ENCODE measurements at places on chromosomes 4 and X. TPM values are rescaled to one million over a fixed set of nuclear protein-coding genes. Genes with fewer than 3 reads are reported as not detected.

The OPRPN gene
- total RNA-seq = not detected

The GRIA2 gene
- total RNA-seq = not detected

The LNX1 gene
- total RNA-seq = not detected

The TKTL1 gene
- total RNA-seq = not detected

The RNF128 gene
- not detected for total RNA-seq

The NLGN4X gene
- not detected for total RNA-seq

The NRK gene
- not detected for total RNA-seq

The SLC34A2 gene
- total RNA-seq = not detected

The FRMPD3 gene
- 0.10 TPM for total RNA-seq

The COL25A1 gene
- not detected for total RNA-seq

The FDCSP gene
- not detected for total RNA-seq

The SPARCL1 gene
- total RNA-seq = not detected

The NDST4 gene
- total RNA-seq = not detected

The MAGEE2 gene
- not detected for total RNA-seq

The SLC6A14 gene
- not detected for total RNA-seq

The NAA11 gene
- total RNA-seq = not detected

The MUC7 gene
- not detected for total RNA-seq

The WAS gene
- not detected for total RNA-seq

The STATH gene
- not detected for total RNA-seq

The PRR32 gene
- total RNA-seq = not detected

The DCAF8L2 gene
- total RNA-seq = not detected

The FANCB gene
- 3.4 TPM for total RNA-seq

The ARR3 gene
- not detected for total RNA-seq

The SLC26A1 gene
- 0.22 TPM for total RNA-seq

The GLRA3 gene
- not detected for total RNA-seq

The TRO gene
- 0.46 TPM for total RNA-seq

The BEND2 gene
- not detected for total RNA-seq

The OTUD5 gene
- 65.9 TPM for total RNA-seq

The SMIM10L2A gene
- 0.19 TPM for total RNA-seq

The ZFP42 gene
- not detected for total RNA-seq

The KLKB1 gene
- total RNA-seq = not detected

The ETDB gene
- total RNA-seq = not detected

The MAGEA9B gene
- total RNA-seq = not detected

The CDX4 gene
- not detected for total RNA-seq

The GAGE12F gene
- total RNA-seq = not detected

The RAB41 gene
- not detected for total RNA-seq

The BMPR1B gene
- total RNA-seq = 7.6 TPM

The TEX13B gene
- total RNA-seq = not detected

The HNRNPH2 gene
- 67.1 TPM for total RNA-seq

The FABP2 gene
- total RNA-seq = not detected

The ENPEP gene
- total RNA-seq = 0.07 TPM

The UCHL1 gene
- 981 TPM for total RNA-seq

The IL9R gene
- total RNA-seq = 0.21 TPM

The VCX gene
- total RNA-seq = not detected

The ODAPH gene
- not detected for total RNA-seq

The ZBTB49 gene
- total RNA-seq = 2.5 TPM

The KLHL5 gene
- 59.4 TPM for total RNA-seq
